ENCODE measurements at places on chromosomes 11 and 22.

GRCh38 chr11:33928564-33928963 is 36.7 kb upstream of the LMO2 start:
- H3K4me3 ChIP-seq = no peak overlapping the region
- no peak for DNase-seq
- no peak overlapping the region for H3K27ac ChIP-seq
- H3K27me3 ChIP-seq = peaks cover 9% of the 10 kb centered on the region

- no peaks in the 10 kb centered on the region for H3K27me3 ChIP-seq
- H3K4me1 ChIP-seq = peaks cover 17% of the 10 kb centered on the region
- DNase-seq = no peak
- no peak overlapping the region for H3K27ac ChIP-seq
- H3K36me3 ChIP-seq = no peaks in the 10 kb centered on the region
These were observed 25.8 kb downstream of the DDIAS start for GRCh38 chr11:82927264-82927880.

GRCh38 chr11:66637557-66638176 is 836 bp upstream of the RBM4 start:
- H3K36me3 ChIP-seq = peaks cover 25% of the 10 kb centered on the region
- H3K27me3 ChIP-seq = no peaks in the 10 kb centered on the region
- H3K27ac ChIP-seq = peak overlapping the region; percentile 100

DNA sequence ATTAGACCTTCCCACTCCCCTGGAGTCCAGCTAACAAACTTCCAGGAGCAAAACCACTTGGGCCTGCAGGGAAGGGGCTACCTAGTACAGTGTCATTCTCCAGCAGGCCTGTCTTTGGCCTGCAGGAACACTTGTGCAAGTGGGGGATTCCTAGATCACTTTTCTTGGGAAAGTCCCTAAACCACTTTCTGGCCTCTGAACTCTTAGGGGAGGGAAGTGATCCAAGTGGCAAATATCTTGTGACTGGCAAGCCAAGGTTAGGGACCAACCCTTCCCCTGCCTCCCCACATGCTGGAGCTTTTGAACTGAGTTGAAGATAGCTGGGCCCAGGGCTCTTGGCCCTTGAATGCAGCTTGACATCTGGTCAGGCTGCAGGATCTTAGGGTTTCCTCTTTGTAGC is 17.2 kb downstream of the PPFIBP2 start:
- H3K27ac ChIP-seq = no peak overlapping the region
- H3K4me1 ChIP-seq = peaks cover 18% of the 10 kb centered on the region
- no peak for DNase-seq
- H3K36me3 ChIP-seq = no peaks in the 10 kb centered on the region

DNA sequence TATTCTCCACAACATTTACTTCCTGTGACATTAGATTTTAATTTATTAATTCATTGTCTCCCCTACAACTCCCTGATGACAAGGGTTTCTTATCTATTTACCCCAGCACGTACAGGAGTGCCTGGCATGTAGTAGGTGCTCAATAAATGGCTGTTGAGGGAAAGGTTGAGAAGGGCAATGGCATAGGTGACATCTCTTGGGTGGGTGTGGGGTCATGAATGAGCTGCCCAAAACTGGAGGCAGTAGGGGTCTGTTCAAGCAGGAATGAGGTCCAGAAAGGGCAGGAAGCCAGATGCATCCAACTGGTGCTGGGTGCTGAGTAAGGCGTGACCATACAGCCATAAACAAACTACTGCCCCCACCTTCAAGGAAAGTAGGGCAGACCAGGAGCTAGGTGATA is 2.8 kb downstream of the VWCE start:
- H3K36me3 ChIP-seq = peaks cover 6% of the 10 kb centered on the region
- peaks cover 8% of the 10 kb centered on the region for H3K4me1 ChIP-seq
- no peak for DNase-seq

DNA sequence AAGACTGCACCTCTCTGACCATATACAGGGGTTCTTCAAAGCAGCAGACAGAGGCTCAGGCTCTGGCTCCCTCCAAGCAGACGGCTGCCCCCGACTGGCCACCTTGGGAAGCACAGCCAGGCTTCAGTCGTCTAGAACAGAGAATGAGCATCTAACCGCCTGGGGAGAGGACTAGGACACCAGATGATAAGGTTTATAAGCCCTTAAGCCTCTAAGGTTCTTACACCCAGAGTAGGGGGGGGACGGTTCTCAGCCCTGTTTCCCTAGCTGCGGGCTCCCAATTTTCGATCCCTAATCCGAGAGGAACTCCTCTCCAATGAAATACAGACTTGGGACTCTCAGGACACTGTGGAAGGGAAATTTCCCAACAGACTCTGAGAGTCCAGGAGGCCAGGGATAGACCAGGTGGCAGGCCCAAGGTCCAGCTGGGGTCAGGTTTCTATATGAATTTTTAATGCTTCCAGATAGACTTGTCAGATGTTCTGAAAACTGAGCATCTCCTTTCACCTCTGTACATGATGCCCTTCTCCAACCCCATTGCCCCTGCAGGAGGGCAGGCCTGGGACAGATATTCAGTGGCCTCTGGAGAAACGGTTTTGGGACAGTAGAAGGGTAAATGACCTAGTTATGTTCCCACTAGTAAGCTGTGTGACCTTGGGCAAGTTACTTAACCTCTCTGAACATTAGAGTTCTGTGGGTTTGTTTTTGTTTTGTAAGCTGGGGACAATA is 20.2 kb downstream of the RTN4RL2 start:
- H3K4me1 ChIP-seq = peaks cover 25% of the 10 kb centered on the region
- peak; percentile 60 for DNase-seq
- no peak overlapping the region for H3K27ac ChIP-seq
- peaks cover 89% of the 10 kb centered on the region for H3K27me3 ChIP-seq
- H3K36me3 ChIP-seq = no peaks in the 10 kb centered on the region

- H3K4me1 ChIP-seq = no peaks in the 10 kb centered on the region
- no peak overlapping the region for H3K4me3 ChIP-seq
- H3K27ac ChIP-seq = no peak overlapping the region
- H3K36me3 ChIP-seq = no peaks in the 10 kb centered on the region
These were observed 22.9 kb upstream of the FGF3 start for GRCh38 chr11:69841859-69842698.

- no peak overlapping the region for H3K27ac ChIP-seq
- peaks cover 9% of the 10 kb centered on the region for H3K36me3 ChIP-seq
- no peak for DNase-seq
- H3K4me1 ChIP-seq = peaks cover 13% of the 10 kb centered on the region
- H3K27me3 ChIP-seq = peaks cover 15% of the 10 kb centered on the region
These were observed 25.5 kb upstream of the EHF start for GRCh38 chr11:34595391-34595790.

- no peak overlapping the region for H3K4me3 ChIP-seq
- H3K4me1 ChIP-seq = peaks cover 5% of the 10 kb centered on the region
- no peak overlapping the region for H3K27ac ChIP-seq
- no peak for DNase-seq
These were observed 96.5 kb downstream of the RRM1 start for GRCh38 chr11:4191031-4191571.

GRCh38 chr11:36540998-36541397 is 26.8 kb upstream of the RAG1 start:
- no peak overlapping the region for H3K27ac ChIP-seq
- H3K27me3 ChIP-seq = peaks cover 15% of the 10 kb centered on the region
- no peak overlapping the region for H3K4me3 ChIP-seq
- DNase-seq = no peak
- H3K4me1 ChIP-seq = peaks cover 23% of the 10 kb centered on the region
- H3K36me3 ChIP-seq = no peaks in the 10 kb centered on the region

DNA sequence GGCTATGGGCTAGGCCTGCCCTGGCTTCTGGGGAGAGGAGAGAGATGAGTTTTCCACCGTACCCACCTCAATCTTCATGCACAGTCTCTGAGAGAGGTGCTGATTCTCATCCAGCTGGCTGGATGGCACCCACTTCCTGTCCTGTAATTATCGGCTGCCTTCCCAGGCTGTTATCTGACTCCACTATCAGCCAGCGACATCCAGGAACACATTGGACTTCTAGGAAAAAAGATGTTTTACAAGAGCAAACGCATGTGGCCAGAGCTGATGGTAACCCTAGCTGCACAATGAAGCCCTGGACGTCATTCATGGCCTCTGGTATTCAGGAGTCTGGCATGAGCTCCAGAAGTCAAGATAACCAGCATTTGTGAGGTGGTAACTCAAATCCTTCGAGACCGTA is 137.4 kb downstream of the EHF start:
- H3K4me1 ChIP-seq = no peaks in the 10 kb centered on the region
- peaks cover 54% of the 10 kb centered on the region for H3K36me3 ChIP-seq
- H3K27ac ChIP-seq = no peak overlapping the region
- no peaks in the 10 kb centered on the region for H3K27me3 ChIP-seq
- no peak overlapping the region for H3K4me3 ChIP-seq

DNA sequence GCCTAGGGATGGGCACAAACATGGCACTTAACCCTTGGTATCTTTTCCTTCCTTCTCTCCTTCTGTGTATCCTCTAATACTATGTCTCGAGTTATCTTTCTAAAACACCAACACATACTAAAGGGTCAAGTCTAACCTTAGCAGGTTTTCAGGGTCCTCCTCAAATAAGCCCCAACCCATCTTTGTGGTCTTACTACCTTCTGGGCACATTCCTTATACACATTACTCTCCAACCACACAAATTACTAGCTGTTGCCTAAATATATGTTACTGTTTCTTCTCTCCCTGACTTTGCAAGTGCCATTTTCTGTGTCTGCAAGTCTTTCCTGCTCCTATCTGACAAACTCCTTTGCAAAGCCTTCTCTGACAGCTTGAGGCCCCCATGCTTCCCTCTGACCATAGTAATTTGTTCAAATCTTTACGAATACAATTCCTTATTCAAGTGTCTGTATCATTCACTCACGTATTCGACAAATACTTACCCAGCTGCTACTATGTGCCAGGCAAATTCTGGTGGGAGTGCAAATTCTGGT is 15.8 kb upstream of the NUP160 start:
- no peaks in the 10 kb centered on the region for H3K27me3 ChIP-seq
- H3K36me3 ChIP-seq = no peaks in the 10 kb centered on the region
- peaks cover 24% of the 10 kb centered on the region for H3K4me1 ChIP-seq
- H3K27ac ChIP-seq = peak overlapping the region; percentile 70
- DNase-seq = no peak
- no peak overlapping the region for H3K4me3 ChIP-seq

GRCh38 chr11:8373519-8374432 is 110.1 kb upstream of the LMO1 start:
- H3K27ac ChIP-seq = no peak overlapping the region
- peaks cover 4% of the 10 kb centered on the region for H3K4me1 ChIP-seq

DNA sequence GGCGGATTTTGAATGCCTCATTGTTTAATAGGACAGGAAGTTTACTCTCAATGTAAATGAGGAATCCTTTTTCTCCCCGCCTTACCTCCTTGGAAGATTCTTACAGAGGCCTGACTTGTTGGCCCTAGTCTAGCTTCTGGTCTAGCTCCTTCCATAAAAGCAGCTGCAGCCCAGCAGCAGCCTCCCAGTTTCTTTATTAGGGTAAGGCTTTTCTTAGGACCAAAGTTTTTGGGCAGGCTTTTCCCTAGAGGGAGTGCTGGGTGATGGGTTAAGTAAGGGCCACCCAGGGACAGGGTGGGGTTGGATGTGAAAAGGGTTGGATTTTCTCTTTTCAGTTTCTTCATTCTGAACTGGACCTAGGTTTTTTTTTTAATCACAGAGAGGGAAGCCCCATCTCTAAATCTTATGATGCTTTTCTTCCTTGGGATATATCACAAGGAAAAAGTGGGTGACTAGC is 49.7 kb downstream of the LIF start:
- DNase-seq = no peak
- H3K27me3 ChIP-seq = no peaks in the 10 kb centered on the region
- peaks cover 1% of the 10 kb centered on the region for H3K36me3 ChIP-seq
- peak overlapping the region; percentile 99 for H3K27ac ChIP-seq
- H3K4me1 ChIP-seq = peaks cover 49% of the 10 kb centered on the region
- H3K4me3 ChIP-seq = peak overlapping the region; percentile 49

Measured in mesothelial cell of epicardium (in vitro differentiated cells).